ENCODE measurements at places on chromosomes 7 and 10.

GRCh38 chr7:70619130-70619529 lies 512.8 kb upstream of the GALNT17 start:
- no peak for DNase-seq

- no peak for DNase-seq
Observed at GRCh38 chr10:126628746-126629145, 41.7 kb downstream of the C10orf90 start.

GRCh38 chr10:6388261-6388893 lies 185.6 kb downstream of the PFKFB3 start:
- DNase-seq: no peak

DNA sequence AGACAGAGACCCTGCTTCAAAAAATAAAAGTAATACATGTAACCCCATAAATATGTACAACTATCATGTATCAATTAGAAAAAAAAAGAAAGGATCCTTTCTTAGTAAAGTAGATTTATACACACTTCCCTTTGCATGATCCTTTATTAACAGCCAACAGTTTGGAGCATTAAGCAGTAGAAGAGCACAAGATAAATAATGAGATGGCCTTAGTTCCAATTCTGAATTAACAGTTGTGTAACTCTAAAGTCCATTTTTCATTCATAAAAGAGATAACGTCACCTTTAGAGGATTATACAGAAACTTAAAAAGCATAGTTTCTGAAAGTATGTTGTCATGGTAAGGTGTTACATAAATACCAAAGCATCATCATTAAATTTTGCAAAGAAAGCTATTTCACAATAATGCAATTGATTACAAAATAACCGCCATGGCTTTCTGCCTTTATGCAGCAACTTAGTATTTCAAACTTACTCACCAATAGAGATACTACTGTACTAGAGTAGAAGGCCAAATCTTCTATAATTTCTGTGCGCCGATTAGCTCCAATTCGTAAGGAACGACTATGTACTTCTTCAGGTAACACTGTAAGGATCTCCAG lies 40.3 kb downstream of the TNPO3 start:
- DNase-seq: no peak

DNA sequence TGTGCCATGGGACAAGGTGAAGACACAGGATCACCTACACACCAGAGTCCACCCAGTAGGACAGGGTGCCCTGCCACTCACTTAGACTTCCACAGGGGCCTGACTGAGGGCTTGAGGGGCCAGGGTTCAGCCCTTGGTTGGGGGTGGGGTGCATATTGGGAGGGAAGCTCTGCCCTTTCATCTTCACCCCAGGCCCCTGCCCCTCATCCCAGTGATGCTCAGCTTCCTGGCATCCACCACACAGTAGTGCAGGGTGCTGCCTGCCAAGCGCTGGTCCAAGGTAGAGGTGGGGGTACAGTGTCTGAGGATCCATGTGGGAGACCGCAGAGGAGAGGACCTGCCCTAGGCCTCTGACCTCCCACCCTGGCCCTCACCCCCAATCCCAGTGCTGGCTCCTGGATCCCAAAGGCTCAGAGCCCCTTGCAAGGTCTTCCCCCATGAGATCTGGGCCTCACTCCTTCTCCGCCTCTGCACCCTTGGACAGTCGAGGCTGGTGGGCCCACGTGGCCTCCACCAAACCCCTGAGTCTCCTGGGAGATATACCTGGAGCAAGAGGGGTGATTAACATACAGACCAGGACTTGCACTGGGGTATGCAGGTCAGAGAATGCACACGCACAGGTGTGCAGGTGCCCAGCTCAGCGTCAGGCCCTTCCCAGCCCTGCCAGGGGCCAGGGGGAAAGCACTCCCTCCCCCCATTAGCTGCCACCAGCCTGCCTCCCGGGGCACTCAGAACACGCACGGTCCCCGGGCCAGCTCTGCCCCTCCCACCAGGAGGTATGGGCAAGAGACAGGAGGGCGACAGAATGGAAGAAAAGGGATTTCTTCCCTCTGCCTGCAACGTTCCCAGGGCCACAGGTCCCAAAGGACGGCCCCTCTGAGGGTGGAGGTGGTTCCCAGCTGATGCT lies 8.6 kb upstream of the IRF5 start:
- DNase-seq: no peak

DNA sequence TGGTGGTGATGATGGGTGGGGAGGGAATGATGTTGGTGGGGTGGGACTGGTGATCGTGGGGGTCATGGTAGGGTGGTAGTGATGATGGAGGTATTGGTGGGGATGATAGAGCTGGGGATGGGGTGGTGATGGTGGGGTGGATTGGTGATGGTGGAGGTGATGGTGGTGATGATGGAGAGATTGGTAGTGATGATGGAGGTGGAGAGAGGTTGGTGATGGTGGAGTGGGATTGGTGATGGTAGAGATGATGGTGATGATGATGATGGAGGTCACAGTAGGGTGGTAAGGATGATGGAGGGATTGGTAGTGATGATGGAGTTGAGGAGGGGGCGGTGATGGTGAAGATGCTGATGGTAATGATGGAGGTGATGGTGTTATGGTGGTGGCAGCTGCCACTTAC lies 155.3 kb downstream of the EXOC4 start:
- no peak for DNase-seq

DNA sequence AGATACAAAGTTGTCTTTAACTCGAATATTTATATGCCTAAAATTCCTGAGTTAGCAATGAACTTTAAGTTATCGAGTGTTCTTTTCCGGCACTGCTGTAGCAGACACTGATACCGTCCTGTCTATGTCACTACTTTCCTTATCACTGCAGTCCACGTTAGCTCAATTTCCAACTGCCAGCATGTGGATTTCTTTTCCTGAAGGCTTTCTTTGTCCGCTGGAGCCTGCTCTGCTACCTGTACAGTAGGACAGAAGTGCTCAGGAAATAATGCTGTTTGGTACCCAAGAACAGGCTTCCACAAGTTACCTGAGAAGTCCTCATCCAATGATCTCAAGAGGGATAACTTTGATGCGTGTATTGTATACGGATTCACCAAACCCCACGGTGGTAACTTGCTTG lies 329.4 kb downstream of the NXPH1 start:
- DNase-seq: no peak

- DNase-seq: no peak
Observed at GRCh38 chr7:158977981-158978380, 121.6 kb downstream of the DYNC2I1 start.

DNA sequence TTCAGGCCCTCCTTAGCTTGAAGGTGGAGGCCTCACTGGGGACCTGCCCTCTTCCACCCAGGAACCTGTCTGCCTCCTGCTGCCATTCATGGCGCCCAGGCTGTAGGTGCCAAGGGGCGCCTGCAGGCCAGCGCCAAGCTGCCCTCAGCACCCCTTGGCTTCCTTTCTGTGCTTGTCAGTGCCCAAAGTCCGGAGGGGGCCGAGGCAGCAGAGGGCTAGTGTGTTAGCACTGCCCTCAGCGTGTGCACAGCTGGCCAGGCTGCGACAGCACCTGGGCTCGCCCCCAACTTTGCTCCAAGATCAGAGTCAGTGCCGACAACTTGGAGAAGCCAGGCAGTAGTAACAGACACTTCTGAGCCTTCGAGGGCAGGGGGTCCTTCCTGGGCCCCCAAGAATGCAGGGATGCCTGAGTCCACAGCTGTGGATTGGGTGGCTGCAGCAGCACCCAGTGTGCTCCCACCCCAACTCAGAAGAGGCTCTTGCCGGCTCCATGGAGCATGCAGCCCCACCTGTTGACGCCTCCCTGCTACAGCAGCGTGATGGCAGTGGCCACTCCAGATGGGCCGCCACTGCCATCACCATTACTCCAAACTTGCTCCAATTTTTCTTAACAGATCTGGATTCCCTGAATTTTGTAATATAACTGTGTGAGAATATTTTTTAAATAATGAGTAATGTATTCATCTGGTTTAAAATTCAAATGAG lies 41.7 kb downstream of the CACUL1 start:
- no peak for DNase-seq
